ENCODE measurements at places on chromosomes 12 and 14.

GRCh38 chr12:32170437-32170998 is 63.9 kb downstream of the BICD1 start:
- DNase-seq, result no peak

DNA sequence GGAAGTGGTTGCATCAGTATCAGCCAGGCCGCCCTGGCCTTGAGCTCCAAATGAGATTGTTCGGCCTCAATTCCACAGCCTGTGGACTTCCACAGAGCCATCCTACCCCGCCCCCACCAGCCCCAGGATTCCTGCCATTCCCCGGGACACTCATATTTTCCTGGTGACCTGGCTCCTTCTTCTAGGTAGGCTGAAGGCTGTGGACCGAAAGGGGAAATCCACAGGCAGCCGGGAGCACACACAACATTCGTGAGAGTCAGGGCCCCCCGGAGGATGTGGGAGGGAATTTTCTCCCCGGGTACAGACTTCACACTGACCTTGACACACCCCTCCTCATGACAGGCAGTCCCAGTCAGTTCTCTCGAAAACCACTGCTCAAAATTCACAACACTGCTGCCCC is 39.9 kb downstream of the RIN3 start:
- no peak for DNase-seq

GRCh38 chr12:104152685-104153241 is 14.8 kb upstream of the NFYB start:
- DNase-seq, result no peak

GRCh38 chr14:93741556-93742230 is 46.6 kb downstream of the PRIMA1 start:
- no peak for DNase-seq

- DNase-seq, result no peak
These were observed 508.2 kb upstream of the ATP2B1 start for GRCh38 chr12:90216815-90217214.

DNA sequence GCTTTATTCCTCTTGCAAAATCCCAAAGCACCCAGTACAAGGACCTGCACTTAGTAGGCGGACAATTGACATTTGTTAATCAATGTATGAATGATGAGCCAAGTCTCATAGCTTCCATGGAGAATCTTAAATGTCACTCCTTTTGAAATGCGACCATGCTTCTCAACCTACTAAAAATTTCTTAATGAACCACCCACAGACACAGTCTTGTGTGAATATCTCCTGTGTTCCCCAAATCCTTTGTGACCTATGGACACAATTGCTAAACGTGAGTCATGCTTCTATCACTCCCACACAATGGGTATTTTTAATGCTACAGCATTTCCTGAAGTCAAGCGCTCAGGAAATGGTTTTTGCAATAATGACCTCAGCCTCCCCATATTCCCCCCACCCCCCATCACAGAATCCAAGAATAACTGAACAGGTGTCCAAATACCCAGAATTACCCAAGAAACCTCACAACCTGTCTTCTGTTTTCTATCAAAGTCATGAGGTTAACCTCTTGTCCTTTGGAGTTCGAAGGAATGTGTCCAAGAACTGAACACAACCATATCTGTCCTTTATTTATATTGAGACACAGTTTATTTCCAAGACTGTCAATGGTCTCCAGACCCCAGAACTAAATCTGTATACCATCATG is 163.6 kb upstream of the PLEKHG7 start:
- no peak for DNase-seq

GRCh38 chr12:98149691-98150210 is 365.6 kb upstream of the TMPO start:
- no peak for DNase-seq

- no peak for DNase-seq
These were observed 55.2 kb downstream of the PELI2 start for GRCh38 chr14:56173365-56173922.

DNA sequence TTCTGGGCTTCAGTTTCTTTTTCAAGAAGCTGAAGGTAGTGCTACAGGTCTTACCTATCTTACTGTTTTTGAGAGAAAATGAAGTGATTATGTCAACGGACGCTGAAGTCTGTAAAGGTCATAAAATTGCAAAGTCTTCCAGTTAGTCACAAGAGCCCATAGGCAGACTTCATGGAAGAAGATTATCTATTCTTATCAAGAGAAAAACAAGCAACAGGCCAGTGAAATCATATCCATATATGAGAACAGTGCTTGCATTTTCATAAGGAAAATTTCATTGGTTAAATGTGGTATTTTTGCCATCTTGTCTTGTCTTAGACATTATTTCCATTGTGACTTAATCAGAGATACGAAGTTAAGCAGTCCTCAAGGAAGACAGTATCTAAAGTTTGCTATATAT is 412.7 kb upstream of the SEL1L start:
- no peak for DNase-seq

DNA sequence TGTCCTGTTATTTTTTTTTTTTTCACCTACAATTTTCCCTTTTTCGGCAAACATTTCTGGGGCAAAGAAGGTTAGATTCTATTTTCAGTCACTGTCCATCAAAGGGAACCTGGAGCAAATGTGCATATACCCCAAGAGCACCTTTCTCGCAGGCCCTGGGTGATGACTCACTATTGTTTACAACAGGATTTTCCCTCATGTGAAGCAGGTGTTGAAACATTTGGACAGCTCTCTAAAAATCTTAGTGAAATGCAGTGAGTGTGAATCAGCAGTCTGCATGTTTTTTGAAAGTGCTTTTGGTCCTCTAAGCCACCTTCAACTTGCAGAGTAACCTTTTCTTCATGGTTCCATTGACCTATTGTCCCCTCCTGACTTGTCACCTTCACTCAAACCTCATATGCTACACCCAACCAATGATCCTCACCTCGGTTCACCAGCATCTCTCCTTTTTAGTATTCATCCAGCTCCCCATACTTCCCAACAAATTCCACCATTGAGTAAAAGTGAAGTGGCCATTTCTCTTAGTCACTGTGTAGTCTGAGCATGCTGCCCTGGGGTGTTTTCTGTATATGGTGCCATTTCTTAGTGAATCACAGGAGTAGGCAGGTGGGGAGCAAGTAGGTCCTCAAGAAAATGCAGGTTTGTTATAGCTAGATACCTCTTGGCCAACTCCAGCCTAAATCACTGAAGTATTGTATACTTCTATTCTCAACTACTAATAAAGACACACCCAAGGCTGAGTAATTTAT is 260.2 kb downstream of the BMP4 start:
- DNase-seq, result no peak

- DNase-seq, result no peak
These were observed 466.2 kb upstream of the FLRT2 start for GRCh38 chr14:85063747-85064146.

DNA sequence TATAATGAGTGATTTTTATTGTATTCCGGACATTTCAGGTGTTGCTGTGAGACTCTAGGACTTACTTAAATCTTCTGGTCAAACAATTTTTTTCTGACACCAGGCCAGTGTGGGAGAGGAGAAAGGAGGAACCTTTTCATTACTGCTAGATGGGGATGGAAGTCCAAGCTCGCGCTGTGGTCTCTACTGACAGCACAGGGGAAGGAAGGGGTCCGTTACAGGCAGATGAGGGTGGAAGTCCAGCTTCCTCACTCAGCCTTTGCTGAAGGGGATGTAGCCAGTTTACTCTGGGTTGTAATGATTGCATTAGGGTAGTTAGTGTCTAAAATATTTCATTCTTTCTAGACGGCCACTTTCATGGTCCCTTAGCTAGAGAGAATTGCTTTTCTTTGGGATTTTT is 26.3 kb upstream of the ST8SIA1 start:
- no peak for DNase-seq

- DNase-seq, result no peak
These were observed 88.1 kb upstream of the DHRS4 start for GRCh38 chr14:23865502-23865901.

DNA sequence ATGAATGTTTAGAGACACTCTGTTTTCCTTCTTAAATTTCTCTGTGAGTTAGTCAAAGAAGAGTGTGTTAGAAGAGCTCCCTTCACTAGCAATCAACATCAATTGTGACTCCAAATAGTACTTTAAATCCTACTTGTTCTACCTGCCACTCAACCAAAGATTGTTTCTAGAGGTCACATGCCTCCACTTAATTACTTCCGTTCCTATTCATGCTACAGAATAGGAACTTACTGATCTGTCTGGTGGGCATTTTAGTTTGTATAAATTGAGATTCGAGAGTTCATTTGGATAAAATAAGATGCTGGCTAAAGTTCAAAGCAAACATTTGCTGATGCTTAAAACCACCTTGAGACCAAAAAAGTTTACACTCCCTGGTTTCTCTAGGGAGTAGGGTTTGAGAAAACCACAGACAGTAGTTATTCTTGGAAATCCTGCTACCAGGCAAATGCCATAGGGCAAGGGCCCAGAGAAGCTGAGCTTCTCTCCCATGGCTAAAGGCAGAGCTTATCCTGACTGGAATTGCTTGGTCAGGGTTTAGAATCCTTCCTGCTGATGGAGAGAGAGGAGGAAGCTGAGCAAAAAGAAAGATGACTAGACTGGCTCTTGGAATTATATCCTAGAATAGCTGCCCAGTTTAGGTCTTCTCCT is 389.6 kb upstream of the ATP2B1 start:
- DNase-seq, result no peak

- DNase-seq, result no peak
These were observed 2.1 kb downstream of the SLC8B1 start for GRCh38 chr12:113332688-113333417.

DNA sequence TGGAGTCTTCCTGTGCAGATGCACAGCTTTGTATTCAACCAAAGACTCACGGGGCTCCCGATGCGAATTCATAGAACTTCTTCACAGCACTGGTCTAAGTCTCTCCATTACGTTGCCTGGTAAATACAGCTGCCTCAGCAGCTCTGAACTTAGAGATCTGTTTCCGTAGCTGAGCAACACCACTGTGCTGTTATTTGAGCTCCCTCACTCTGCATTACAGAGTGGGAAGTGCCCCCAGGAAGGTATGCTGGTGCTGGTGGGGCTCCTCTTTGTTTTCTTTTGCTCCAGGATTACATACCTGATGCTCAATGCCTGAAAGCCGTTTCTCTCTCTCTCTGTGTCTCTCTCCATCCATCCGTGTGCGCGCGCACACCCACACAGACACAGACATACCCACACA is 227.5 kb upstream of the RMST start:
- no peak for DNase-seq

- DNase-seq, result no peak
These were observed 313.4 kb downstream of the AEBP2 start for GRCh38 chr12:19752712-19753111.

- no peak for DNase-seq
These were observed 9.2 kb downstream of the CABP1 start for GRCh38 chr12:120649442-120650232.

DNA sequence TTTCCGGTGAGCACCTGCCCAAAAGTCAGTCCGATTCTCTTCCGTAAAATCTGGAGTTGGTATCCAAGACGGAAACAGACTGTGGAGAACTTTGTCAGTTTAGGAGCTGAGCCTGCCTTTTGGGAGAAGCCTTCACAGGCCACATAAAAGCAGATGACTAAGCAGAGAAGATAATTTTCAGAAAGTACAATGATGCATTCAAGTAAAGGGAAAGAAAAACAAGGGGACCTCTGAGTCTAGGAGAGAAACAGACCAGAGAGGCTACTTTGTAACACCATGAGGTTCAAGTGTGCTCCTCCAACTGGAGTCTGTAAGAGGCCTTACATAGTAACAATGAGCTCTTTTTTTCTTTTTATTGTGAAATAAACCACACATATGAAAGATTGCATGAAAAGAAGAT is 21.1 kb downstream of the TMED8 start:
- no peak for DNase-seq

DNA sequence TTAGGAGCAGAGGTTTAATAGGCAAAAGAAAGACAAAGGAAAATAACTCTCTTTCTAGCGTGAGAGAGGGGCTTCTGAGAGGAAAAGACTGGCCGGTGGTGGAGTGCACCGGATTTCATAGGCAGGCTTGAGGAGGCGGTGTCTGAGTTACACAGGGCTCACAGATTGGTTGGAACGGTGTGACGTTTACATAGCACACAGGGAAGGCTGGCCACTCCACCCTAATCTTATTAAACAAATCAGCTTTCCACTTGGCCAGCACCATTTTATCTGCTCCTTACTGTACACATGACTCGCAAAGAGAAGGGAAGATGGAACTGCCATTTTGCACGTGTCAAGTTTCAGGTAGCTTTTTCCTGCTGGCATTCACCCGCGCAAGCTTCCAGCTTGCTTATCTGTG is 587.7 kb downstream of the RPL10L start:
- no peak for DNase-seq

- DNase-seq, result no peak
These were observed 99.8 kb upstream of the RESF1 start for GRCh38 chr12:31859232-31859977.

GRCh38 chr12:101939306-101939705 is 61.9 kb downstream of the DRAM1 start:
- DNase-seq, result no peak

GRCh38 chr14:93909429-93910128 is 17.6 kb upstream of the FAM181A start:
- DNase-seq, result no peak

- no peak for DNase-seq
These were observed 10.2 kb upstream of the PGF start for GRCh38 chr14:74965486-74966153.

Measured in stimulated activated CD8-positive, alpha-beta memory T cell treated with anti-CD3 and anti-CD28 coated beads, Interleukin-7, amount 100 ng/mL, for 1 hour (primary cell).